ENCODE measurements at places on chromosomes 2 and 18. TPM values are rescaled to one million over a fixed set of nuclear protein-coding genes. Genes with fewer than 3 reads are reported as not detected.

ADAM23 gene
- total RNA-seq = 20.0 TPM

EMILIN2 gene
- total RNA-seq = 1.6 TPM

MGAT4A gene
- 38.3 TPM for total RNA-seq

FOXI3 gene
- 0.41 TPM for total RNA-seq

PCARE gene
- total RNA-seq = not detected

HOXD11 gene
- not detected for total RNA-seq

RNF149 gene
- 45.2 TPM for total RNA-seq

UGT1A9 gene
- not detected for total RNA-seq

NTSR2 gene
- 0.82 TPM for total RNA-seq

UBR3 gene
- 109 TPM for total RNA-seq

LDLRAD4 gene
- 60.7 TPM for total RNA-seq

RNU2-63P gene
- total RNA-seq = not detected

- no peak for DNase-seq
Observed at GRCh38 chr18:44497311-44497710, 183.4 kb upstream of the SETBP1 start.

- no peak for DNase-seq
Observed at GRCh38 chr2:169023161-169023560, 8.0 kb downstream of the ABCB11 start.

DNA sequence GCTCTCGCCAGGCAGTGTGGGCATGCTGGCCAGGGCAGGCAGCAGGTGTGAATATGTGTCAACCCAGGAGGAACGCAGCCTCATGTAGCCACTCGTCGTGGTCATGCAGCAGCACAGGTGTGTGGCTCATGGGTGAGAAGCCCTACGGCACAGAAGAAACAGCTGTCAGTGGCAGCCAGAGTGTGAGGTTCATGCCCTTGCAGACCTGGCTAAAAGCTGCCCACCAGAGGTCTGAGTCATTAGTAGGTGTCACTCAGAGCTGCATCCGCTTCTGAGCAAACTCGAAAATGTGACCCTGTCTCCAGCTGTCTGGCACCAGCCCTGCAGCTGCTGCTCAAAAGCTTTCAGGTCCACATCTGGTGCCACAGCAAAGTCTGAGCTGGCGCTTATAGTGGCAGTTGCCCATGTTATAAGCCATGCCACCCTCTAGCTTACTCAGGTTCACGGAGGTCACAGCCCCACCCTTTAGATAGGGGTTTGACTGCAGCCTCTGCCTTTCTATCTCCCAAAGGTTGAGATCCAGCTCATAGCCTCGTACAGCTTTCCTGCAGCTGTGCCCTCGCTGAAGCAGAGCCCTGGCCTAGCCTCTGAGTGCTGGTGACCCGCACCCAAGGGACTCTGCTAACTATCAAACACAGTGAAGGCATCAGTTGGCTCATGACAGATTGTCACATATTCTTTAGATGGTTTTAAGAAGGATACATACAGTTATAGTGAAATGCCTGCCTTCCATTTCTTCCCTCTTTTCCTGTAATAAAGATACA lies 195.0 kb downstream of the CCDC102B start:
- no peak for DNase-seq

GRCh38 chr2:233092432-233093165 lies 32.5 kb downstream of the INPP5D start:
- DNase-seq = no peak

GRCh38 chr2:176321916-176322315 lies 52.7 kb downstream of the MTX2 start:
- DNase-seq = no peak

DNA sequence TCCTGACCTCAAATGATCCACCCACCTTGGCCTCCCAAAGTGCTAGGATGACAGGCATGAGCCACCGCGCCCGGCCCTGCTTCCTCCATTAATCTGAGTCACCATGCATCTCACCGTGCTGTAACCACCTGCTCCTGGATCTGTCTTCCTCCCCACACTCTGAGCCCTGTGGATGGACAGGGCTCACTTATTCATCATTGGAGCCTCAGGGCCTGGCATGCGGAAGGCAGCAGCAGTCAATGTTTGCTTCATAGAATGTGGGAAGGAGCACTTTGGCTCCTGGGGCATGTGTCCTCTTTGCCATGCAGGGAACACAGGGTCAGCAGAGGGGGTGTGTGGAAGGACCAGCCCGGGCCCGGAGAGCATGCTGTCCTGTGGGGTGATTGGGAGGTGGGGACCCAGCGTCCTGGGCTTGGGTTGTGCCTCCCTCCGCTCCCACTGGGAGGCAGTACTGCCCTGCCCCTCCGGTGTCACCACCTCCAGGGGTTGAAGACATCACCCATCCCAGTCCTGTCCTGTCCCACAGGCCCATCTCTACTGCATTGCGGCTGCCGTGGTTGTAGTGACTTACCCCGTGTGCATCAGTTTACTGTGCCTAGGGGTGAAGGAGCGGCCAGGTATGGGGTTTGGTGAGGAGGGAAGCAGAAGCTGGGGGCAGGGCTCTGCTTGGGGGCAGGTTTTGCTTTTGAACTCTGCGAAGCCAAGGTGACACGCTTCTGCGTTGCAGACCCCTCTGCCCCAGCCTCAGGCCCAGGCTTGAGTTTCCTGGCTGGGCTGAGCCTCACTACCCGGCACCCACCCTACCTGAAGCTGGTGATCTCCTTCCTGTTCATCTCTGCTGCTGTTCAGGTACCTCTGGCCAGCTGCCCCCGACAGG lies 11.5 kb downstream of the MFSD2B start:
- DNase-seq = no peak

- no peak for DNase-seq
Observed at GRCh38 chr2:37670378-37671008, 949 bp downstream of the CDC42EP3 start.

DNA sequence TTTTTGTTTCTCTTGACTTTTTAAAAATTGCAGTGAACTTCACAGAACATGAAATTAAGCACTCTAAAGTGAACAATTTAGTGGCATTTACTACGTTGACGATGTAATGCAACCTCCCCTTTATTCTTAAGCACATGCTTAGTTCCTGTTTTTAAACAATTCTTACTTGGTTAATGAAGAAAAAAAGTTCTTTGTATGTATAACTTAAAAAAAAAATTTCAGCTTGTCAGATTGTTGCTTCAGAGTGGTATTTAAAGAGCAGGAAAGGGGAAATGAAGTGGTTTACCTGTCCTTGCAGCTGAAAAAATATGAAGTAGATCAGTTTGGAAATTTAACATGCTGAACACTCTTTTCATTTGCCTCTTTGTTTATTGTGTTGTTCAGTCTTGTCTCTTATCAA lies 95.7 kb upstream of the RASGRP3 start:
- DNase-seq = no peak

DNA sequence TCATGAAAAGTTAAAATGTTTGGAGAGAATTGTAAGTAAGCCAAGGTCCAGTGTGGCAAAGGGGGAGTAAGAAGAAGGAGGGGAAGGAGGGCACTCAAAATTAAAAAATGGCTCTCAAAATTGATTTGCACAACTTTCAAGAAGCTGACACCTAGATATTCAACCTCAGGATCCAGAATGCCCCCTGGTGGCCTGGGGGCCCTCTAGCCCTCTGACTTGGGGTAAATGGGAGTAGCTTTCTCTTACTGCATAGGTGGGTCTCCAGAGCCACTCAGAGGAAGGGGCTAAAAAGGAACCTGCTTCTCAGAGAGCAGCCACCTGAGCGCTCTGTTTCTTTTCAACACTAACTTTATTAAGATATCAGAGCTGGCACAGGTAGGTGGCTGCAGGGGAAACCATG lies 968.5 kb downstream of the BCL11A start:
- DNase-seq = no peak

DNA sequence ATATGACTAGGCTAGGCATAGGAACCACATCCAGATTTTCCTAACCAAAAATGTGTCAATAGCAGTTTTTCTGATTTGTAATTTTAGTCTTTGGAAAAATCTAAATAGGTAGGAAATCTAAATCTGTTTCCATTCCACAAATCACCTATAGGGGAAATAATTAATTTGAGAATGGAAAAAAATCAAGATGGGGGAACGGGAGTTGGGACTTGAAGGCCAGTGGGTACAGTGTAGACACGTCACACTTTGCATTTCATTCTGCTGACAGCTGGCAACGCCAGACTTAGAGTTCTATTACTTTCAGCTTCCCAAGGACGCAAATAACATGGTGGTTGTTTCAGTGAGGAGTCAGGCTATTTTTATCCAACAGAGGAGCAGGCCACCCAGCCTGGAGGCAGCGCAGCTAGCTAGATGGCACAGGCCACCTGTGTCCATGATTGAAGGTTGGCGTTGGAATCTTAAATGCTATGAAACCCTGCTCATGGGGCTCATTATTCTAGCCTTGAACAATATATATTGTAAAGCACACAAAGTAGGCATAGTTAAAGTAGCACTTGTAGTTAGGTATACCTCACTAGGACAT lies 23.4 kb downstream of the HNRNPA3 start:
- no peak for DNase-seq

DNA sequence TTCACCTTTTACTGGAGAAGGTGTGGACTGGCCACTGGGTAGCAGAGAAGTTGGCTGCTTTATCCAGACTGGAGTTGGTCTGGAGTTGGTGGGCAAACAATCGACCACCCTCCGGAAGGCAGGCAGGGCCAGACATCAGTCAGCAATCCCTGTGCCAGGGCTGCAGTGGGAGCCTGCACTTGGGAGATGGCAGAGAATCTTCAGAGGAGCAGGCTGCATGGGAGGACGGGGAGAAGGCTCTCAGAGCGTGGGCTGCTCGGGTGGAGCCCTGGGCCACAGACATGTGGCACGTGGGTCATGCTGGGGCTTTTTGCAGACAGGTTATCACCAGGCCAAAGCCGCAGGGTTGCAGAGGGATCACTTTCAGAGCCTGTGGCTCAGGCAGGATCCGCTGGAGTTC lies 29.6 kb downstream of the SLC9A4 start:
- DNase-seq = no peak

DNA sequence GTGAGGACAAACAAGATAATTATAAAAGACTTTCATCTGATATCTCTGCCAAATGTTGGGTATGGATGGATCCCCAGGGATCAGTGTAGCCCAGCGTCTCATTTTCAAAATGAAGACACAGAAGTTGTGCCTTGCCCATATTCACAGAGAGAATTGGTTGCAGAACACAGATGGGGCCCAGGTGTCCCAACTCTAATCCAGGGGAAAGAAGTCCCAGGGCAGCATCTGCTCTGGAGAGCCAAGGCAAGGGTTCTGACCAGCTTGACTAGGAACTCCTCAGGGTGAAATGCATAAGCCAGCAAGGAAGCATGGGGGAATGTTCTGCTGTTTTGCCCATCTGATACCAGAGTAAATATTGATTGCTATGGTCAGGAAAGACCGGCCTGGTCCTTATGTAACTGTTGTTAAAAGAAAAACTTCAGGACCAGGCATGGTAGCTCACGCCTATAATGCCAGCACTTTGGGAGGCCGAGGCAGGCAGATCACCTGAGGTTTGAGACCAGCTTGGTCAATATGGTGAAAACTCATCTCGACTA lies 68.7 kb upstream of the CABLES1 start:
- no peak for DNase-seq

DNA sequence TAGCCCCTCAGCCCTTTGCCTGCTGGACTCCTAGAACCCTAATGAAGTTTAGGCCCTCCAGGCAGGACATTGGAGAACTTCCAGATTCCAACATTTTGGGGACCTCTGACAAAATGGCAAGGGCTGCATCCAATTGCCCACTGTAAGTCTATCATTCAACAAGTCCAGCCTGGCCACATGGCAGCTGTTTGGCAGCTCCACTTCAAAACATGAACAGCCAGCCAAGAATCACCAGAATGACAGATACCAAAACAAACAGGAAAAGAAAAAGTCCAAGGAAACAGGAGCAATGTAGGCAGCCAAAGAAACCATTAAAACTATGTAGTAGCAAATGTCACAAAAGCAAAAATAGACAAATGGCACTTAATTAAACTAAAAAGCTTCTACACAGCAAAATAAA lies 25.5 kb downstream of the SLC4A5 start:
- DNase-seq = no peak

DNA sequence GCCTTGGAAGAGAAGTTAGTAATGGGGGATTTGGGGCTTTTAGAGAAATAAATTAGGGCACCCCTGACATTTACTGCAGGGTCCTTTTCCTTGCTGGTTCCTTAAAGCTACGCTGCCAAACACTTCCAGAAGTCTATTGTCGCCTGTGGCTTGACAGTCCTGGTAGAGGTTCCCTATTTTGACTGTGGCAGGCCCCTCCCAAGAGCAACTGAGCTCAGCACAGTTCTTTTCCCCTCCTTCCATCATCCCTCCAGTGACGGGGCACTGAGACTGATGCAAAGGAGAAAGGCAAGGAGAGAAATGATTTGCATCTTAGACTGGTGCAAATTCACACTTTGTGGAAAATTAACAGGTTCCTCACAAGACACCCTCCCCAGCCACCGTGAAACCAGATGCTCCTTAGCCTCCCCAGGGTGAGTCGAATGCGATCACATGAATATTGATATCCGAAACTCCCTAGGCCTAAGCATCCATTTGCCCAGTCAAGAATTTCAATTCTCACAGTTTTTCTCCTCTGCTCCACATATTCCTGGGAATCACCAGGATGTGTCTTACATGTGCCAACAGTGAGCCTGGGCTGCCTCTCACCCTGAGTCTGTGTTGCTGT lies 45.4 kb downstream of the RABL2A start:
- no peak for DNase-seq

GRCh38 chr2:44120428-44120827 lies 48.2 kb upstream of the PPM1B start:
- DNase-seq = no peak

DNA sequence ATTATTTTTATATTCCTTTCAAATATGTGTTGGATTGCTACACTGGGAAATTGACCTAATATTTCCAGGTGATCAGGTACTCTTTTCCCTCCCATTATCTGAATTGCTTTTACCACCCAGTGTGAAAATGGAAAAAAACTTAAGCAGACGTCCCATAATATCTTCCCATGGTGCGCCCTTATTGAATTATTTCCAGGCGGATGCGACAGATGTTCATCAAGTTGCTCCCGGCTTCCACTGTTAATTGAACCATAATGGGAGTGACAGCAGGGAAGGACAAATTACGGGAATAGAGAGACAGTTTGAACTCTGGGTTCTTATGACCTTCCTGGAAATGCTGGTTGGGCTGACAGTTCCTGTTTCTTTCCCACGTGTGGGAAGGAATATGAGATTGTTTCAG lies 93.3 kb downstream of the THSD7B start:
- DNase-seq = no peak

DNA sequence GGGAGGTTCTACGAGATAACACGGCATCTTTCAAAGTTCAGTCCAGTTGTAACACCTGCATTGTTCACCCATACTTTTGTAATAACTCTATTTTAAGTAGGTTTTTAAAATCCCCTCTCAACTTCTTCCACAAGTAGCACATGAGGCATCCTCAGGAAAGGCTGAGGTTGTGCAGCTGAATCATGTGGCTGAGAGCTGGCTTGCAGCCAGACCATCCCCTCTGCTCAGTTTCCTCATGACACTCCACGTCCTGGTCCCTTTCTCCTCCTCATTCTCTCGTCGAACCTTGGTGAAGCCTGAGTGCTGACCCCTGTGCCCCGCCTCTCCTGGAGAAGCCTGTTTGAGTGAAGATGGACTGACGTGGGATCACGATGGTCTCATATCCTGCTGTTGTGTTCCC lies 42.5 kb downstream of the POU3F3 start:
- DNase-seq = no peak

- DNase-seq = no peak
Observed at GRCh38 chr2:64298161-64298560, 153.9 kb upstream of the PELI1 start.

Measured in frontal cortex (tissue), 4 donors.